Activated T-cell treated with anti-CD3 and anti-CD28 coated beads for 4 hours (primary cell): ENCODE measurements at places on chromosomes 12 and 14.

GRCh38 chr12:65998536-65999530 lies 131.7 kb downstream of the LLPH start:
- DNase-seq: no peak

GRCh38 chr12:112711026-112711425 lies 80.5 kb upstream of the RPH3A start:
- DNase-seq: no peak

DNA sequence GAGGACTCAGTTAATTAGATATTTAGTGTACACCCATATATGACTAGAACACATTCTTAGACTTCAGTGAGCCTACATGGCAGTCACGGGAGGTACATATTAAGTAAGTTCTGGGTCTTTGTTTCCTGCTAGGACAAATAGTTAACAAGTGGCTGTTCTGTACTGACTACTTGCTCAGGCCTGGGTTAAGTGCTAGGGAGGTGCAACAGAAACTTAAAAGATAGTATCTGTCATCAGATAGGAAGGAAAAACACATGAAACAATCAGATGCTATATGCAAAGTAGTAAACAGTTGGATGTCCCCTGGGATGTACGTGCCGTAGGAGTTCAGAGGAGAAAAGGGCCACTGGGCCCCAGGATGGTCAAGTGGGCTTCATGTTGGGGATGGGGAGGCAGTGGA lies 59.5 kb downstream of the SLC4A8 start:
- DNase-seq: no peak

GRCh38 chr14:104108570-104109541 lies 23.4 kb downstream of the ASPG start:
- DNase-seq: no peak

DNA sequence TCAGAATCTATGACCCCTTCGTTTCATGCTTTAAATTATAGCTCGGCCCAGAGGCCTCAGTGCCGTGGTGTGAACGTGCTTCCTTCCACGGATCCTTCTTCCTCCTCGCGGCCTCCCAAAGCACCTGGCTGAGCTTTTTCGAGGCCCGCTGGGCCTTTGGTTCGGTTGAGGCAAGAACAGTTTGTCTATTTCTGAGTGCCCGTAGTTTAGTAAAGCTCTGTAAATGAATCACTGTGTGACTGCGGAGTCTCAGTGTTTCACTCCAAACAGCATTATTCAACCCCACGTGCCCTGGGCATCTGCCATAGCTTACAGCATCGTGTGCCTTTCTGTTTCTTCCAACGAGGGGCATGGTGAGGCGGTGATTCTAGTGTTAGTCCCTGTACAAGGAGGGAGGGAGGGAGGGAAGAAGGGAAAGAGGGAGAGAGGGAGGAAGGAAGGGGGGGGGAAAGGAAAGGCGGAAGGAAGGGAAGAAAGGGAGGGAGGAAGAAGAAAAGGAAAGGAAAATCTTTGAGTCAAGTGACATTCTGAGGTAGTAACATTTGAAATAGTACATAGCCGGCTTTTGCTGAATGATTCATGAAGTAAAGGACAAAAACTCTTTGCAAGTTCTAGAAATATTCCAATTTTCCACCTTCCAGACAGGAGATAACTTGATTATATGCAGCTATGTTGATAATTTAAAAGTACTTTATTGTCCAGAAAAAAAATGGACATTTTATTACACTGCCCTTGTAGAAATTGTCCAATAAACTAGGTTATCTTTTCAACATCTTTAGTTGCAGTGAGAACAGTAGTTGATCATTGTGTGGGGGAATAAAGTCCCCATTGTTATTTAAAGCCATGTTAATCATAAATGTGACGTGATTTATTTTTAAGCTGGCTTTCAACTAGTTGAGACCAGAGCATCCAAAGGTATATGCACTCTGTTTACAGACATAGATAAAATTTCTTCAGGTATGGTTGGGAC lies 1.2 kb upstream of the TRIM9 start:
- DNase-seq: no peak

DNA sequence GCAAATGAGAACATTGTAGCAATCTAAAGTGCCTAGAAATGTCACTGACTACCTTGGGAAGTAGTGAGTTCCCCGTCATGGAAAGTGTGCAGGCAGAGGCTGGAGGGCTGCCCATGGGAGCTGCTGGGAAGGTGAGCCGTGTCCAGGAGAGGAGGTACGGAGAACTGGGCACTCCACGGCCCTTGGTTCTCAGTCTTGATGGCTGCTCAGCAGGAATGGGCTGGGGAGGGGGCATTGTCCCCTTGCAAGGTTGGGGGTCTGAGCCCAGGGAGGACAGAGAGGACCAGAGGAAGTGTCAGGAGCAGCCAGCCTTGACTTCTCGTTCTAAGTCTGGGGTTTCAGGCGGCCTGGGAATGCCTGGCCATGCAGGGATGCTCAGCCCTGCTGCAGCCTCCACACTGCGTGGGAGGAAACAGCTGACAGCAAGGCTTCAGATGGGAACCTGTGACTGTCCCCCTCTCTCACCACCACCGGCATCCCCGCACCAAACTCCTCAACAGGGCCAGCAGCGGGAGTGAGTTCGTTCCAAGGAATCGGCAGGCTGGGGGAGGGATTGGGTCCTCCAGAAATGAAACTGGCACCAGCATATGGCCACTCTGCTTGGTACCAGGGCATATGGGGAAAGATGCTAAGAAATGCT lies 140.2 kb downstream of the BCL11B start:
- no peak for DNase-seq

DNA sequence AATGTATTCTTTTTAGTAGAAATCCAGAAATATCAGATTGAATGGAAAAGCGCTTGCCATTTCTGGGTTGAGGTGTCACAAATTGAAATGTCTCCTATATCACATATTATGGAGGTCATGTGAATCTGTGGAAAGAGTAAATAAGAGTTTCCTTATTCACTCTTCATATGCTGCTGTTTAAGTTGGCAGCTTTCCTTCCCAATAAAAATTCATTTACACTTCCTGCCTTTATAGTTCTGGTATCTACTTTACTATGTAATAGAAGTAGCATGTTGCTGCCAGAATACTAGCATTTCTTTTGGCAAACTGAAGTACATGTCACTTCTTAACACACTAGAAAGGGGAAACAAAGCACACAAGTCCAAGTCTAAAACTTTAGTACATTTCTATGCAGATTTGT lies 60.8 kb downstream of the SDR9C7 start:
- DNase-seq: no peak

DNA sequence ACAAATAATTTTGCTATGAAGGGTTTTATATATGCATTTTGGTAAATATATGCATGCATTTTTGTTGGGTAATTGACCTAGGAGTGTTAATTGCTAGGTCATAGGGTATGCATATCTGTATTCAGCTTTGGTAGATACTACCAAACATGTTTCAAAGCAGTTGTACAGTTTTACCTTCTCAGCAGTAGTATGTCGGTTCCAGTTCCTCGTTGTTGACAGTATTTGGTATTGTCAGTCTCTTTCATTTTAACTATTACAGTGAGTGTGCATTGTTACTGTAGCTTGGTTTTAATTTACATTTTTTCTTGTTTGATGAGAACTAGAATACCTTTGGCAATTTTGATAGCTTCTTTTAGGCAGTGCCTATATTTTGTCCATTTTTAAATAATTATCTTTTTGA lies 98.9 kb downstream of the ARID2 start:
- DNase-seq: no peak

GRCh38 chr12:26425587-26426260 lies 230.4 kb downstream of the SSPN start:
- DNase-seq: no peak

- no peak for DNase-seq
Measured at GRCh38 chr12:15038137-15038536, 65.3 kb downstream of the PDE6H start.

- no peak for DNase-seq
Measured at GRCh38 chr14:78162202-78162601, 8.0 kb upstream of the NRXN3 start.

- no peak for DNase-seq
Measured at GRCh38 chr14:51327376-51327775, 87.3 kb downstream of the TMX1 start.

GRCh38 chr14:50957296-50957695 lies 13.0 kb upstream of the PYGL start:
- DNase-seq: no peak

DNA sequence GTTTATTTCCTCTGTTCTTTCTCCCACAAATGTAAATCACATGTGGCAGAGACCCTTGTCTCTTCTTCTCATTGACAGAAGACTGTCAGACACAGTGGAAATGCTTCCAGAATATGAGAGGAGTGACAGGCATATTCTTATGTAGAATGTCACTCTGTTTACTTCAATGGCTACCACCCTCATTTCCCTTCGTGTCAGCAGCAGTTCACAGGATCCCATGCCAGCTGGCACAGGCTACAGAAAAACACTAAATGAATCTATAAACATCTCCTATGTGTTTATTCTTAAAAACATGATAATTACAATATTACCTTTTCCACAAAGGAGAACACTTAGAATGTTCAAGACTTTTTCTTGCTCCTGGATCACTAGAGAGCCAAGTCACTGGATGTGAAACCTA lies 183.8 kb upstream of the CNTN1 start:
- no peak for DNase-seq

DNA sequence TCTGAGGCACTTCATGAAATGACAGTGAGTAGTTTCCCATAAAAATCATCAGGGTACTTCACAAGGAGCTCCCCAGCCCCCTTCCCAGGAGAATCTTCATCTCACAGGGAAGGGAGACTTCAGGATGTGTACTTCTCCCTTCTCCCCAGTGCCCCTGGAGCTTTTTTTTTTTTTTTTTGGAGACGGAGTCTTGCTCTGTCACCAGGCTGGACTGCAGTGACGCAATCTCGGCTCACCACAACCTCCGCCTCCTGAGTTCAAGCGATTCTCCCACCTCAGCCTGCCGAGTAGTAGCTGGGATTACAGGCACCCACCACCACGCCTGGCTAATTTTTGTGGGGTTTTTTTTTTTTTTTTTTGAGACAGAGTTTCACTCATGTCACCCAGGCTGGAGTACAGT lies 10.4 kb downstream of the ITPK1 start:
- no peak for DNase-seq

- DNase-seq: no peak
Measured at GRCh38 chr14:35362911-35363374, 41.6 kb downstream of the NFKBIA start.

GRCh38 chr12:109147954-109148353 lies 31.6 kb downstream of the ACACB start:
- no peak for DNase-seq

DNA sequence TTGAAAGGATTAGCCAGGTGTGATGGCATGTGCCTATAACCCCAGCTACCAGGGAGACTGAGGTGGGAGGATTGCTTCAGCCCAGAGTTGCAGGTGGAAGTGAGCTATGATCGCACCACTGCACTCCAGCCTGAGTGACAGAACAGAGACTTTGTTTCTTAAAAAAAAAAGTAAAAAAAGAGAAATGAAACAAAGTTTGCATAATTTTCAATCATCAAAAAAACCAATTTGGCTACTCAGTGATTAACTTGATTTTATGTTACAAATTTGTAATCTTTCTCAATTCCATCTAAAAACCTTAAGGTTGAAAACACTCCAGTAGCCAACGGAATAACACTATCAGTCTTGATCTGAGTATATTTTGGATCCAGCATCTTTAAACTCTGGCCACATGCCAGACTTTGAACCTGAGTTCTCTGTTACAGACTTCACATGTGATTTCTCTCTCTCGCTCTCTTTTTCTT lies 12.6 kb upstream of the DENND5B start:
- no peak for DNase-seq

GRCh38 chr14:21016413-21017190 lies 8.3 kb downstream of the NDRG2 start:
- no peak for DNase-seq

GRCh38 chr12:66984962-66985361 lies 284.2 kb upstream of the CAND1 start:
- DNase-seq: no peak

DNA sequence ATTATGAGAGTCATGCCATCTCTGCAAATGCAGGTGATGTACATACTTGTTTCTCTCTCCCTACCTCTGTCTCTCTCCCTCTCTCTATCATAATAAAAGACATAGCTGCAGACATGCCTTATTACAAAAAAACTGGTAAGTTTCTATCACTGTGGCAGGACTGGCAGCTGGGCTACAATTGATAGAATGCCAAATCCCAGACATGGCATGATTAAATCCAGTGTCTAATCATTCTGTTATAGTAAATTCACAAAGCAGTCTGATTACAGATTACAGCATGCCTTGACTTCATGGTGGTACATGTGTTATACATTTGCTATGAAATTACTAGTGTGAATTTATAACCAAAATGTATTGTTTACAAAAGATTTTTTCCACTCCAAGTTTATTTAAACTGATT lies 854.7 kb downstream of the TMTC2 start:
- DNase-seq: no peak

- no peak for DNase-seq
Measured at GRCh38 chr14:75521415-75522199, 662 bp upstream of the BATF start.

GRCh38 chr12:113900716-113901115 lies 65.4 kb downstream of the RBM19 start:
- no peak for DNase-seq

GRCh38 chr12:5716201-5716600 lies 228.9 kb downstream of the ANO2 start:
- no peak for DNase-seq

DNA sequence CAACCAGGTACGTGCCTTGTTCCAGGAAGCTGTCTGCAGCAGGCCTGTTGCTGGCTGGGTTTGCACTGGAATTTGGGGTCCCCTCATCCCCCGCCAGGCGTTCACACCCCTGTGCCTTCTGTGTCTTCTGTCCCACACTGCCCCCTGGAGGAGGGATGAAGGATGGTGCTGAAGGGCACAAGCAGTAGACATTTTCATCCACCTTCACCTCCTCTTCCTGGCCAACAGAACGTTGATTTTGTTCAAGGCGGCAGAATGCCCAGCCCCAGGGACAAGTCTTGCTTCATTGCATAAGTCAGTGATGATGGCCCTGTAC lies 122.1 kb downstream of the CALM1 start:
- peak; percentile 31 for DNase-seq

DNA sequence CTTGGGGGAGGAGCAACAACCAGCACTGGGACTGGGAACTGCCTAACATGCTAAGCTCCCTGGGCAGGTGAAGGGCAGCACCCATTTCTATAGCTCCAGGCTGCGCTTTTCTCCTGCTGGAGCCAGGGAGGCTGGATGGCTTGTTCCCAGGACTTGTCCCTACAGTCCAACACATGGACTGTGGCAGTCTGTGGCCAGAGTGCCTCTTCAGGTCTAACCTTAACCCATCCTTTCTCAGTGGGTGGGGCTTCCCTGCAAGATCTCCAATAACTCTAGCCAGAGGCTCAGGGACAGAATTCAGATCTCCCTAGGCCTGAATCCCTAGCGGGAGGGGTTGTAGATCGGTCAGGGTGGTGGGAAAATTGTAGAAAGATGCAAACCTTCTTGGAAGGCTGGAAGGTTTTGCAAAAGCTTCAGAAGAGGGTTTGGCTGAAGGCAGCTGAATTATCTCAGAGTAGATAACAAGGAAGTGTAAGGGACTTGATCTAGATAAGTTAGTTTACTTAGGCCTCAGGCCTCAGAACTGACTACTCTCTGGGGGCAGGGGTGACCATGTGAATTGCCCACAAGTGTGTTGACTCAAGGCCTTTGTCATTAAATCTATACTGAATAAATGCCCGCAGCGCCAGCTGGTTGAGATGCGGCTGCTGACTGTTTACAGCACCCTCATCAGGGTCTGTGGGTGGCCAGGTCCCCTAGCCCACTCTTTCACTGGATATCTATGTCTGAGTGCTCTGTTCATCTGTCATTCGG lies 60.7 kb downstream of the SSPN start:
- DNase-seq: no peak
